Substantia nigra (tissue), 51 donors: ENCODE measurements at places on chromosomes 6 and 20.

DNA sequence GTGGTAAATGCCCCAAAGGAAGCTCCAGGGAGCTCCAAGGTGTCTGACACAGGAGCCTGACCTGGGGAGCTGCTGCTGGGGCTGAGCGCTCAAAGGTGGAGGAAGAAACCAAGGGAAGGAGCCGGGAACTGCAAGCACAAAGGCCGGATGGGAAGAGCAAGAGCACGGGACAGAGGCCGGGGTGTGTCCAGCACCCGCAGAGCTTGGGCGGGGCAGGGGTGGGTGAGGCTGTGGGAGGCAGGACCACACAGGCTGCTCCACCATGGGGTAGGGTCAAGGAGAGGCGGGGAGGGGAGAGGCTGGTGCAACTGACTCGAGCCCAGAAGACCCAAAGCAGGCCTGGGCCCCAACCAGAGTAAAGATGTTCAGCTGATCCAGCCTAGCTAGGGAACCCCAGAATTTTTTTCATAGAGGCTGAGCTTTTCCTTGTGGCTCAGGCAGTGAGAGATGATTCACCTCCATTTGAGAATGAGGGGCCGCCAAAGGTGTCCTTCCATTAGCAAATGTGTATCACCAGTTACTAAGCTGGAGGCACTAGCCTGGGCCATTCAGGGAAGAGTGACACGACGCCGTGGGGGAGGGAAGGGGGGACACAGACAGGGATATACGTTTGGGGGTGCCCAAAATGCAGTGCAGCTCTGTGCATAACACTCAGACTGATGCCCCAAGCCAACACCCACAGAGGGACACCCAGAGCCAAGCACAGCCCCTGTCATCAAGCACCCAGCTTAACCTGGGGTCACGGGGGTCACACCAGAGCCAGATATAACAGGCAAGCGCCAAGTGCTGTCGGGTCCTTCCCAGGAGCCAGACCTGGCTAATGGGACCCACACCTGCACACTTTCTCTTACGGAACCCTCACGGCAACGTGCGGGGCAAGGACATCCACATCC lies 21.3 kb upstream of the TLDC2 start:
- DNase-seq = no peak

DNA sequence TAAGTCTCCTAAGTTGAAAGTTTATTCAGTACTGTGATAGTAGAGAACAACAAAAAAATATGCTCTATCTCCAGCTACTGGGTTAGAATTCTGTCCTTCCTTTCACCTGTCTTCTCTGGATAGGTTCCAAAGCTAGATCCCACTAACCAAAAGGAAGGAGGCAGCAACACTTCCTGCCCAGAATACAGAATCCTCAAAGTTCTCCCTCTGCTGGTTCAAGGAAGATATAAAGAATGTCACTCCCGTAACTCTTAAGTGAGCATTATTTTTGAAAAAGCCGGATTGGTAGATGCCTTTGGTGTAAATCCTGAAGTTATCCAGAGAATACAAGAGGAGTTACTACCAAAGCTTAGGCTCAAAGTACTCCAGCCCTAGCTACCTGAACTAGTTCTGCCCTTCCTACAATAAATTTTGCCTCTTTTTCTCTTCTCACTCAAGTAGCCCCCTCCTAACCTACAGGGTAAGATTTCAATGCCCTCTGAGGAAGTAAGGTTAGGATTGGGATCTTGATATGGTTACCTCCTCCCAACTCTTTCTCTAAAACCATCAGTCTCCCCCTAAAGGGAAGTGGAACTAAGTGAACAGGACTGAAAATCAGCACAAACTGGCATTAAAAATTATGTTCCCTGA lies 26.0 kb upstream of the CRIP3 start:
- no peak for DNase-seq

DNA sequence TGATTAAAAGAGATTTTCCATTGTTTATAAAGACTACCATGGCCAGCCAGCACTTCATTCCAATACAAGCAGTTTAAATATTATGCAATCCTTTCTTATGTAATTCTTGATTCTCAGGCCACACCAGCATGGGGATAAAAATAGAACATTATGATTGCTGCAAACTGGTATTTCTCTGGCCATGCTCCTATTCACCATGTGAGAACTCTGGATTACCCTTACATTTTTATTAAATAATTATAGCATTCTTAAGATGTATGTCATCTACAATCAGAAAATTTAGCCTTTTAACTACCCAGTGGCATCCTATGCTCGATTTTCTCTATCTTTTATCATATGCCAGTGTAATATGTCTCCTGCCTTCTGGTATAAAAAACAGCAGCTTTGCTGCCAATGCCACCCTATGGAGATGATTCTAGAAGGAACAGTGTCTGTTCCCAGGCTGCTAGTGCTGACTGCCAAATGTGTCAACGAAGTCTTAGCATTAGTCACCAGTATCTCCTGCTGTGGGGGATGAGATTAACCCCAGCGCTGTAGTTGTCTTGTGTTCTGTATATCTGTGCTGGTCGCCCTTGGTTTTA lies 501.4 kb downstream of the BCKDHB start:
- DNase-seq = no peak

GRCh38 chr6:36248980-36249379 lies 20.9 kb upstream of the PNPLA1 start:
- no peak for DNase-seq

GRCh38 chr6:91464201-91464600 lies 877.3 kb upstream of the MAP3K7 start:
- DNase-seq = no peak

- no peak for DNase-seq
Observed at GRCh38 chr6:53984163-53984562, 127.1 kb upstream of the MLIP start.

- DNase-seq = no peak
Observed at GRCh38 chr6:44327760-44328159, 14.6 kb upstream of the AARS2 start.

GRCh38 chr6:90471263-90471662 lies 115.6 kb downstream of the MAP3K7 start:
- no peak for DNase-seq

GRCh38 chr6:75524322-75524972 lies 30.8 kb upstream of the FILIP1 start:
- DNase-seq = no peak

DNA sequence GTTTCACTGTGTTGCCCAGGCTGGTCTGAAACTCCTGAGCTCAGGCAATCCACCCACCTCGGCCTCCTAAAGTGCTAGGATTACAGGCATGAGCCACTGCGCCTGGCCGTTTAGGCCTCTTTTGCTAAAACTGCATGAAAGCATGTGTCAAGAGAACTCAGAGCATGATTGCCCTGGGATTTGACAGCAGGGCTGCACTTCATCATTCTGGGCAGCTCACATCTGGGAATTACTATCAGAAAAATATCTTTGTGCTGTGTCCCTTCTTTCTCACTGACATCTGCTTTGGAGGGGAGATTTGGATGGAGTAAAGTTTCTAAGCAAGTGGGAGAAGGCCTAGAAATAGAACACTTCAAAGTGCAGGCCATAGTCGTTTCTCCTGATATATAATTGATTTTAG lies 59.6 kb upstream of the EIF2S2 start:
- no peak for DNase-seq

DNA sequence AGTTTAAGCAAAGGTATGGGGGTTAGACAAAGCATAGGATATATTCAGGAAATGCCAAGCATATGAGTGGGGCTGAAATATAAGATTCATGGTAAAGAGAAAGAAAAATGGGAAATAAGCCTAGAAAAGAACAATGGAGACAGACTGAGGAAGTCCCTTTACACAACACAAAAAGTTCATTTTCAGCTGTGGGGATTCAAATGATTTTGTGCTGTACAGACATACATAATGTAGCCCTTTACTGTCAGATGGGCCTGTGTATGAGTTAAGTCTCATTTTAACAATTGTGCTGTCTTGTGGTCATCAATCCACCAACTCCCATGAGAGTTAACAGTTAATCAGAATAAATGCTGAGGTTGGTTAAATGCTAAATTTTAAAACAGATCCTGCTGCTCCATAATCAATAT lies 37.2 kb downstream of the REV3L start:
- DNase-seq = no peak

DNA sequence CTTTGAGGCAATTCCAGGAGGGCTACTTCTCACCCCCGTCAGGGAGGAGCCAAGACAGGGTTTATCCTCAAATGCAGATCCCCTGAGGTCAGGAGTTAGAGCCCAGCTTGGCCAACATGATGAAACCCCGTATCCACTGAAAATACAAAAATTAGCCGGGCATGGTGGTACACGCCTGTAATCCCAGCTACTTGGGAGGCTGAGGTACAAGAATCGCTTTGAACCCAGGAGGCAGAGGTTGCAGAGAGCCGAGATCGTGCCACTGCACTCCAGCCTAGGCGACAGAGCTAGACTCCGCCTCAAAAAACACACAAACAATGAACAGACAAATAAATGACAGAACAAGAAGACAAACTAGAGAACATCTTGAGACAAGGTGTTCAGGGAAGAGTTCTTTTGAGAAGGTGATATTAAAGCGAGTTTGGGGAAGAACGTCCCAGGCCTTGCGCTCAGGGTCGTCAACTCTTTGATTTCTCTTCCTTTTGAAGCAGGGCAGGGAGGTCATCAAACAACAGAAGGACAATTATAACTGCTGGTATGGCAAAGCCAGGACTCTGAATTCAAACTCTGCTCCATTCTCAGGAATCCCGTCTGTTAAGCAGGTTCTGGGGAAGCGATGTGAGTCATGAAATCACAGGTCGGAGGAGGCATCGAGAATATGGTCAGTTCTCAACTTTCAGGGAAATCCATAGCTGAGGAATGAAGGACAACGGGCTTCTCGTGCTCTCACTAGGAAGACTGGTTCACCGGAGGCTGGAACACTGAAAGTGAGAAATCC lies 1.4 kb upstream of the RALY start:
- no peak for DNase-seq

GRCh38 chr6:7976485-7977056 lies 66.0 kb upstream of the TXNDC5 start:
- DNase-seq = no peak
